Lower leg skin (tissue), 4 donors: ENCODE measurements at places on chromosomes 11 and 22. TPM values are rescaled to one million over a fixed set of nuclear protein-coding genes. Genes with fewer than 3 reads are reported as not detected.

The MRPL11 gene
- 38.5 TPM for total RNA-seq

The RAB3IL1 gene
- 10.9 TPM for total RNA-seq

The HIC2 gene
- total RNA-seq = 6.6 TPM

The SCUBE1 gene
- 0.34 TPM for total RNA-seq

The TMPRSS4 gene
- total RNA-seq = 4.6 TPM

DNA sequence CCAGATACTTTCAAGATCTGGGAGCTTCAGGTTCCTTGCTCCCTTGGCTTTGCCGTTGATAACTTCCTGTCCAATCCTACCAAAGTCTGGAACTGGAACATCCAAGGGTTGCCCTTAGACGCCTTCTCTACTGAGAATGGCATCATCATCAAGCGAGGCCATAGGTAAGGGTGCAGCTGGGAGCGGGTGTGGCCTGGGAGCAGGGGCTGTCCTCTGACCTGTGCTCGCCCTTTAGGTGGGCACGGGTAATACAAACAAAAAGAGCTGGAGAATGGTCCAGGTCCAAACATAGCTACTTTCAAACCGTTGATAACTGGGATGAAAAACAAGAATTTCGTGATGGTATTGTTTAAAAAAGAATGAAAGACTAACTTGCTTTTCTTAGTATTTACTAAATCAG lies 25.0 kb downstream of the CASP12 start:
- no peak for DNase-seq
